ENCODE measurements at places on chromosomes 6 and 20.

GRCh38 chr6:42135722-42136121, 6.7 kb downstream of the C6orf132 start:
- no peak for DNase-seq

- no peak for DNase-seq
Measured at GRCh38 chr6:25637960-25638434, 14.0 kb upstream of the SCGN start.

- peak; percentile 66 for DNase-seq
Measured at GRCh38 chr20:35339007-35339406, 46.8 kb upstream of the FAM83C start.

GRCh38 chr6:130203370-130203769, 19.4 kb downstream of the SAMD3 start:
- DNase-seq = no peak

GRCh38 chr6:1834207-1834606, 224.5 kb downstream of the FOXC1 start:
- DNase-seq = no peak

DNA sequence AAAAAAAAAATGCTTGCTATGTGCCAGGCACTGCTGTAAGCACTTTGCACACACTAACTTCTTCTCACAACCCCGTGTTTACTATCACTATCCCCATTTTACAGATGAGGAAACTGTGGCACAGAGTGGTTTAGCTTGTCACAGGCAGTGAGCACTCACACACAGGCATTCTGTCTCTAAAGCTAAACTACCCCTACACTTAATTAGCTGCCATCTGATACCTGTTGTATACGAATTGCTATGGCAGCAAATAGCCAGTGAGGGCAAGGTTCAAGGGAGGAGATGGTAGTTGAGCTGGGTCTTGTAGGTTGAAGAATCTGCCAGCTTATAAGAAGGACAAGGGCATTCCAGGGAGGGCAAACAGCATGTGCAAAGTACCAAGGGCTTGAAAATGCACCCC, 5.2 kb downstream of the TNNC2 start:
- DNase-seq = no peak

DNA sequence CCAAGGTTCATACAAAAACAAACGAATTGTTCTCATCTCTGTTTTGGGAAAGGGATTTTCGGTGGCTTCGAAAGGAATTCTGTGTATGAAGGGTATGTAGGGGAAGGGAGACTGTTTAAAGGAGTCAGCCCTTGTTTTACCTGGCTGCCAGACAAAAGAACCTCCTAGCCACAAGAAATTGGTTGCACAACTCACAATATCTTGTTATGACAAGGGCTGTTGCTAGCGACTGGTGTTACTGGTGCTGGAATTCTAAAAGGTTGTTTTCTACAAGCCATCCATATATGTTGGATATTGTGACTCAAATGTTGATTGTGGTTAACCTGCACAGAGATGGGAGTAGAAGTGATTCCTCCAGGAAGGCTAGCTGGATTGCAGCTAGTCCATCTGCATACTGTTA, 34.6 kb upstream of the CITED2 start:
- peak; percentile 51 for DNase-seq

- no peak for DNase-seq
Measured at GRCh38 chr6:27020553-27020880, 227.0 kb upstream of the PRSS16 start.

- DNase-seq = no peak
Measured at GRCh38 chr20:62893700-62894099, 32.1 kb upstream of the TCFL5 start.

DNA sequence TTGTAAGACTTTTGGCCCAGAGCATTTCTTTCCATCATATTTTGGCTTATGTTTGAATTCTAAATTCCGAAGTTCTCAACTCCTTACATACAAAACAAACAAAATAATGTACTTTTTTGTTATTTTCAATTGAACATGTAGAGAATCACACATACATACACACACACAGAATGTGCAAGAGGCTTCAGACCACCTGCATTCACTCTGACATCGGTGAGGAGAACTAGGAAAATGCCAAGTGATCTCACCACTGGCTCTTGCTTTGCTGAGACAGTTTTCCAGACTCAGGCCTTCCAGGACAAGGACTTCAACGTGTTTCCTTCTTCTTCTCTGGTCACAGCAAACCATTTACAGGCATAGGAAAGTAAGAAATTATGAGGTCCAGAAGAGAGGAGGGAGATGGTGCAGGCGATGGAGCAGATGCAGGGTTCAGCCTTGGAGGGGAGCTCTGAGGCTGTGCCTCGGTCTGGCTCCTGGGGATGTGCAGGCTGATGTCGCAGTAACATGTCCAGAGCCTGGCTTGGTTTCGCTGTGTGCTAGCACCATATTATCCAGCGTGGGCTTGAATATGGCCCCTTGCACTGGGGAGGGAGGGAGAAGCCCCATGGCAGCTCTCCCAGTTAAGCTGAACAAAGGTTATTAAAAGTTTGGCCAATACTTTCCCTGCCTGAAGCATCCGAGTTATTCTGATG, 93.4 kb downstream of the DACT2 start:
- DNase-seq = no peak

DNA sequence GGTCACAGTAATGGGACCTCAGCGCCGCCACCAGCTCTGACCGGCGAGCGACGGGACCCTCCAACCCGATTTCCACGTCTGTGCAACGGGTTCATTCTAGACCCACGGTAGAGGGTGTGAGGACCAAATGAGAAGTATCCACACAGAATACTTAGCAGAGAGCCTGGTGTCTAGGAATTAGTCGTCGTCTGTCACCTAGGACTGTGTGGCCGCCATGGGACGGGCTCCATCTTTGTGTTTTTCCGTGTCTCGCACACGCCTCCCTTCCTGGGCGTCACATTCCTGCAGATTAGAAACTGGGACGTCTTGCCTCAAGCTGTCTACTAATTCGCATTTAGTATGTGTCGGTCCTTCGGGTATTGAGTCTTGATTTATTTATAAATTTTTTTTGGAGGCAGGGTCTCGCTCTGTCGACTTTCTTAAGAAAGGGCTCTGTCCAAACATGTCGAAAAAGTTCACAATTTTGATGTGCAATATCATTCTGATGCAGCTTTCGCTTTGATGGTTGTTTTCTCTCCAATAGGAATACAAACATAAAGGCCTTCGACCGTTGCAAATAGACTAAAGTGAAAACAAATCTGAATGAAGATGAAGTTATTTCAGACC, 563 bp downstream of the MGME1 start:
- no peak for DNase-seq

- DNase-seq = no peak
Measured at GRCh38 chr6:39003072-39003471, 45.5 kb upstream of the GLP1R start.

DNA sequence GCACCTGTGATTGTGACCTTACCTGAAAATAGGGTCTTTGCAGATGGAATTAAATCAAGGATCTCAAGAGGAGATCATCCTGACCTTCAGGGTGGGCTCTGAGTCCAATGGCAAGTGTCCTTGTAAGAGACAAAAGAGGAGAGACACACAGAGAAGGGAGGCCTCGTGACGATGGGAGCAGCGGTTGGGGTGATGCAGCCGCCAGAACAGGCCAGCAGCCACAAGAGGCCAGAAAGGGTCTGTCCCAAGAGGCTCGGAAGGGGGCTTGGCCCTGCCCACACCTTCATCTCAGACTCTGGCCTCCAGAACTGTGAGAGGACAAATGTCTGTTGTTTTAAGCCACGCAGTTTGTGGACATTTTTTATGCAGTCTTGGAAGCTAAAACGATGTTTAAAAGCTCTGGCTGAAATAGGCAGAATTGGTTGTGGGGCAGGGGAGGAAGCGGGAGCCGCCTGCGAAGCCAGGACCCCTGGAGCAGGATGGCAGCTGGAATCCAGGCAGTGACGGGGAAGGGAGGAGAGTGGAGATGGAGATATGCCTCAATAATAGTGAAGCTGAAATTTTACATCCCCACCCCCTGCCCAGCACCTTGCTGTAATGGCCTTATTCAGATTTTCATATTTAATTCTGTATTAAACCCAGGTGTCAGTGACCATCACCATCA, 216.4 kb downstream of the ANKRD60 start:
- DNase-seq = no peak

DNA sequence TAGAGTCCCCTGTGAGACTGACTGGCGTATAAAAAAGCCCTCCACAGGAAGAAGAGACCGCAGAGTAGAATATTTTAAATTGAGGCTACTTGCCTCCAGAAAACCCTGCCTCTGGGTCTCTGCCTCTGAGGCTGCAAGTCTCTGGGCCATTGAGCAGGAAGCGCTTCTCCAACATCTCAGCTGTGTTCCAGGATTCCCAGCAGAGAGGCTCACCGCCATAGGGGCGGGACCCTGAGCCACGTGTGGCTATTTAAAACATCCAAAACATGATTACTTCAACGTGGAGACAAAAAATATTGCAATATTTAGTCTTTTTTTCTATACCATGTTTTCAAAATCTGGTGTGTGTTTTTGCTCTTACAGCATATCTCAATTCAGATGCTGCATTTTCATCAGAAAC, 59.4 kb downstream of the GNAS-AS1 start:
- DNase-seq = no peak

Measured in hepatic stellate cell (primary cell).